CD4-positive, alpha-beta T cell treated with Interferon gamma for 1 hour (primary cell): ENCODE measurements at places on chromosomes 4 and X.

DNA sequence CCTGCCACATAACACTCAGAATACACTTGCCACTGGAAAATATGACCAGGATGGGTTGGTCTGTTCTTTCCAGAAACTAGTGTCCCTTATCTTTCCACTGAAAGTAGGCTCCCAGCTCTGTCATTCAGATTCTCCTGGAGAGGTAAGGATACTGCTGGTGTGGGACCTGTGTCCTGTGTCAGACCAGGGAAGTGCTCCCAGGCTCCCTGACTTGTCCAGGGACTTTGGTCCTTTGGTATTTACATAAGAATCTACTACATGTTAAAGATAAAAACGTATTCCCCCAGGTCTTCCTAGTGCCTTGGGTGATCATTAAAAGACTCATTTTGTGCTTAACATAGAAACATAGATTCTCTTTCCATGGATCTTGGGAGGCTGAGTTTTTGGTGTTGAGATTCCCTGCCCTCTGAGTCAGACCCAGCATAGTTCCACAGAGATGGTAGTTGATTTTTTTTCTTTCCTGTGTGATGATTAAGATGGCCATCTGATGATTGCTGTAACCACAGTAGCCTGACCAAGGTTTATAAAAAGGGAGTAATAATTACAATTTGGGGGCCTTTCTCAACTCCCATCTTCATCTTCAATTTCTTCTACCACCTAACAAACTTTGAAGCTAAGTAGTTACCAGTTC, 159.8 kb upstream of the JADE1 start:
- DNase-seq: no peak

- no peak for DNase-seq
Measured at GRCh38 chr4:921830-922331, 10.2 kb downstream of the GAK start.

GRCh38 chrX:40871385-40872082, 136.2 kb upstream of the MED14 start:
- no peak for DNase-seq

- DNase-seq: no peak
Measured at GRCh38 chr4:171644430-171645057, 168.7 kb upstream of the GALNTL6 start.

- DNase-seq: no peak
Measured at GRCh38 chr4:9969526-9970398, 51.5 kb downstream of the SLC2A9 start.

GRCh38 chr4:8135666-8136065, 22.9 kb downstream of the ABLIM2 start:
- DNase-seq: no peak

- DNase-seq: no peak
Measured at GRCh38 chr4:150302553-150302952, 224.3 kb downstream of the DCLK2 start.

DNA sequence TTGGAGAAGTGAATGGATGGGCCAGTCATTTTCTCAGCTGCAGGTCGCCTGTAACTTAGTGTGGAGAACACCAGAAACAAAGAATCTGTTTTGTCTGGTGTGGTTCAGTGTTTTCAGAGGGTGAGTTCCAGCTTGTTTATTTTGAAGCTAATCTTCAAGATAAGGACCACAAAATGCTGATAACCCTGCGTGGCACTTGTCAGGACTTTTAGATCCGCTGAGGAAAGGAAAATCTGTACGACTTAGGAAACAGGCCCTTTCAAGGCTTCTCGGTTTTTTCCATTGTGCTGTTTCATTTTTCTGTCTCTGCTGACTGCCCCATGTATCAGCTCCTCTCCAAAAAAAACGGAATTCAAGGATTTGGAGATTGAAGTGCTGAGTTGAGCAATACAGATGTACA, 8.7 kb upstream of the ANAPC4 start:
- DNase-seq: no peak

- no peak for DNase-seq
Measured at GRCh38 chr4:174105202-174105601, 178.3 kb downstream of the FBXO8 start.

- no peak for DNase-seq
Measured at GRCh38 chr4:78667764-78668163, 108.4 kb upstream of the BMP2K start.

DNA sequence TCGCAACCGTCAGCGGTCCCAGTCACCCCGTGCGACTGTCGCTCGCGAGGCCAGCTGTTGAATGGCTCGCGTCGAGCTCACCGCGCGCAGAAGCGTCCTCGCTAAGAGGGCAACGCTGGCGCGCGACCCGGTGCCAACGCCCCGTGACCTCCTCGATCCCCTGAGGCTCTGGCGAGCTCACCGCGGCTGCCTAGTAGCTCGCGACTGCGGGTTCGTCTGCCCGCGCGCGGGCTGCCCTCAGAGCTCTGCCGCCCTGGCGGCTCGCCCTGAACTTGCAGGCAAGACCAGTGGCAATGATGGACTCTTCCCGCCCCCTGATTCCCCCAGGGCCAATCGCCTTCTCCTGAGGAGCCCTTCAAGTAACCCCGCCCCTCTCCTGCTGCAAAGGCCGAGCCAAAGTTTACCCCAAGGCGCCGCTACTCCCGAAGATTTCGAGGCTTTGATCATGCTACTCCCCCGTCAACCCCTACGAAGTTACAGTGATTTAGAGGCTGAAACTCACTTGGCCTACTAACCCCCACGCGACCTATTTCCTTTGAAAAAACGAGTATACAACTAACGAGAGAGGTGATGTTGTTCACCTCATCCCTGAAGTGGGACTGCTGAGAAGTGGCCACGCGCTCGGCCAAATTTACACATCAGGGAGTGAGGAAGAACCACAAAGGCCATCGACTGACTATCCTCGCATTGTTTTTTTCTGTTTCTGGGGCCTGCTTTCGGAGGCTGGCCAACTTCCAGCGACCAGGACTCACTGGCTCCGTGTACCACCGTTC, 37.5 kb downstream of the PGRMC1 start:
- DNase-seq: peak; percentile 54

DNA sequence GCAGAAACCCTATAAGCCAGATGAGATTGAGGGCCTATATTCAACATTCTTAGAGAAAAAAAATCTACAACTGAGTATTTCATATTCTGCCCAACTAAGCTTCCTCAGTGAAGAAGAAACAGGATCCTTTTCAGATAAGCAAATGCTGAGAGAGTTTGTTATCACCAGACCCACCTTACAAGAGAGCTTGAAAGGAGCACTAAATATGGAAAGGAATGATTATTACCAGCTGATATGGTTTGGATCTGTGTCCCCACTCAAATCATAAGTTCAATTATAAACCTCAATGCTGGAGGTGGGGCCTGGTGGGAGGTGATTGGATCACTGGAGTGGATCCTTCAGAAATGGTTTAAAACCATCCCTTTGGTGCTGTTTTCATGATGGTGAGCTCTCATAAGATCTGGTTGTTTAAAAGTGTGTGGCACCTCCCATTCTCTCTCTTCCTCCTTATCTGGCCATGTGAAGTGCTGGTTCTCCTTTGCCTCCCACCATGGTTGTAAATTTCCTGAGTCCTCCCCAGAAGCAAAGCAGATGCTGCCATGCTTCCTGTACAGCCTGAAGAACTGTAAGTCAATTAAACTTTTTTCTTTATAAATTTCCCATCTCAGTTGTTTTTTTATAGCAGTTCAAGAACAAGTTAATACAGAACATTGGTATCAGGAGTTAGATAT, 144.2 kb downstream of the MSN start:
- DNase-seq: no peak

DNA sequence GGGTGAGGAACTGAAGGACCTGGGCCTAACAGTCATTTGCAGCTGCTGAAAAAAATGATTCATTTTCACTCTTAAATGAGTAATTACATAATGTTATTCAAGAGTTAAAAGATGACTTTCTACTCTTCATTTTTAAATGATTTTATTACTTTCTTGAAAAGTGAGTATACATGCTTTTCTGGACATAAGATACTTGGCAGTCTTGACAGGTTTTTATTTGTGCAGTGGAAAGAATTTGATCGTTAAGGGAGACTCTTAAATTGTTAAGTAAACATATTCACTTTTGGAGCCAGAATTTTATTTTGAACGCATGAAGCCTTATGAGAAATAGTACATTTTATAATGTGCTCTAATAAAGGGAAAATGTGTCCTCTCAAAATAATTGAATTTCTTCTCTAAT, 245.7 kb downstream of the TENM3 start:
- DNase-seq: no peak

GRCh38 chrX:115344885-115345614, 55.5 kb downstream of the LUZP4 start:
- no peak for DNase-seq

DNA sequence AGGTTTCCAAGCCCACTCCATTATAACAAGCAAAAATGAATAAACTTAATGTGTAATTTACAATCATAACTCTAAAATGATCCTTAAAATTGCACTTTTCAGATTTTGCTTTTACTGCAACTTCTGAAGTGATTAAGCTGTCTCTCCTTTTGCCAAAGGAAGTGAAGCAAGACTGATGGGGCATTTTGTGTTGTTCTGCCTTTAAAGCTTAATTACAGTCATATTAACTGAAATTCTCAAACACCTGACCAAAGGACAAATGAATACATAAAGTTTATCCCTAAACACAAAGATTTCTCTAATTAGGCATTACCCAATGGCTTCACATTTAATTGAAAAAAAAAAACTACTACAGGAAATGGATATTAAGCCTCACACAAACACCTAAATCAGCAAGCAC, 101.8 kb downstream of the ATP11C start:
- DNase-seq: no peak

DNA sequence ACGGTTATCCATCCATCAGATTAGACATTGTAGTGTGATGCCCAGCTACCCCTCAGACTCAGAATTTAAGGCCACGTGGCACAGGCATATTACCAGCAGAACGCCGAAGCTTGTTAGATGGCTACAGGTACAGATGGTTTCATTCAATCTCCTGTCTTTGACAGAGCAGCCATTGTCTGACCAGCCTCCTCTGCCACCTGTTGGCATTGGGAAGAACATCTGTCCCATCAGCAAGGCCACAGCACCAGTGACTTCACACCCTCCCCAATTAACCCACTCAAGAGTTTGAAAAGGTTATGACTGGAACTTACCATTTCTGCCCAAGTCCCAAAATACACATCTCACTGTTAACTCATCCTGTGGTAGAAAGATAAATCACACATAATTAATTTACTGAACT, 22.0 kb upstream of the PHKA2 start:
- DNase-seq: no peak

- no peak for DNase-seq
Measured at GRCh38 chr4:41796545-41797210, 48.2 kb upstream of the PHOX2B start.

DNA sequence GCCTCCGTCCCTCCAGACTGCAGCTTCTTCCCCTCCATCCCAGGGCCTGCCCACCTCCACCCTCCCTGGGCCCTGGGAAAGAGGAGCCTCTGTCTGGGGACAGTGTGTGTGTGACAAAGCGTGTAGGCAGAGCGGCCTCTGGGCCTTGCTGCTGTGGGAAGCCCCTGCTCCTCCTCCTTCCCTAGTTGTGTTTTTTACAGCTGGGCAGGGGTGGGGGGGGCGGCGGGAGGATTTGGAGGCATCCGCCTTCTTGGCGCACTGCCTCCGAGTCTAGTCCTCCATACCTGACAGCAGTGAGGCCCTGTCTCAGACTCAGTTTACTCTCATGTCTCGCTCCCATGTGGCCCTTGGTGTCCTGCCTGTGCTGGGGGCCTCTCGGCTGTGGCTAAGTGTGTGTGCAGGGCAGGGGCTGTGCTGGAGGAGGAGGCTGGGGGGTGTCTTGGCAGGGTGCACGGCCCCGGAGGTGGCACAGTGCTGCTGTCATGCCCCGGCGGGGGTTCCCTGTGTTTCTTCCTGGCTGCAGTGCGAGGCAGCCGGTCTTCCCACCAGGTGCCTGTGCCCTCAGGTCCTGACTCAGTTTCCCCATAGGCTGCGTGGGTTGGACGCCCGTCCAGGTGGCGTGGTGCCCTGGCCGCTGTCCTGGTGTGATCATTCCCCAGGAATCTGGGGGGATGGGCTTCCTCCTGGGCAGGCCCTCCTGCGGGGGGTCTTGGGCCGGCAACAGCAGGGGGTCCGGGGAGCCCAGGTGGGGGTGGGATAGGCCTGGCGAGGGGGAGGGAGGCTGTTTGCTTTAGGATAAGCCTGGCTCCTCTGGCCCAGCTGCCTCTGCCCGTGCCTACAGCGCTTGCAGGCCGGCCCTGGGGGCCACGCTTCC, 7.0 kb downstream of the FGFRL1 start:
- DNase-seq: no peak

GRCh38 chr4:184861047-184861446, 35.3 kb upstream of the ACSL1 start:
- no peak for DNase-seq

DNA sequence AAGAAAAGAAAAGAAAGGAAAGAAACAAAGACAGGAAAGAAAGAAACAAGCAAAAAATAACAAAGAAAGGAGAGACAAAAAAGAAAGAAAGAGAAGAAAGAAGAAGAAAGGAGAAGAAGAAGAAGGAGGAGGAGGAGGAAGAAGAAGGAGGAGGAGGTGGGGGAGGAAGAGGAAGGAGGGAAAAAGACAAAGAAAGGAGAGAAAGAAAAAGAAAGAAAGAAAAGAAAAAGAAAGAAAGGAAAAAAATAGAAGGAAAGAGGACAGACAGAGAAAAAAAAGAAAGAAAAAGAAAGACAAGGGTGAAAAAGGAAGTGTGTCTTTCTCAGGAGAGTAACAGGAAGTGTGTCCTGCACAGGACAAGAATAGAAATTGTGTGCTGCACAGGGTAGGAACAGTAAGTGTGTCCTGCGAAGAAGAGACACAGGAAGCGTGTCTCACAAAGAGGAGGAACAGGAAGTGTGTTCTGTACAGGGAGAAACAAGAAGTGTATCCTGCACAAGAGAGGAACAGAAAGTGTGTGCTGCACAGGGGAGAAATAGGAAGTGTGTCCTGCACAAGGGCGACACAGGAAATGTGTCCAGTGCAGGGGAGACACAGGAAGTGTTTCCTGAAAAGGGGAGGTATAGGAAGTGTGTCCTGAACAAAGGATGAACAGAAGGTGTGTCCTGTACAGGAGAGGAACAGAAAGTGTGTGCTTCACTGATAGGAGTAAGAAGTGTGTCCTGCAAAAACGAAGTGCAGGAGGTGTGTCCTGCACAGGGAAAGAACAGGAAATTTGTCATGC, 101.2 kb downstream of the ARSF start:
- no peak for DNase-seq

DNA sequence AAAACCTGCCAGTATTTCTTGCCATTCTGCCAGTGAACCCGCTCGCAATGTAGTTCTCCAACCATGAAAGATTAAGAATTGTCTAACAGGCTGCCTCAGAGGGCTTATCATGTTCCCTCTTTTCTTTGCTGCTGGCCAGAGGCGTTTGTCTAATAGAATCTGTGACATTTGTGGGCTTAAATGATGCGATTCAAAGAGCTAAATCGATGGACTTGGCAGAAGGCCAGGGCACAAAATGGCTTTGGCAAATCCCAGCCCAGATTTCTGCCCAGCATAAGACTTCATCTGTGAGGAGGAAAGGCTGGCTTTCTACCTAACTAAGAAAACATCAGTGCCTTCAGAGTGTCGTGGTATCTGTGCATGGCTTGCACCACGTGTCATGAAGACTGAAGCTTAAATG, 79.9 kb downstream of the TRPC5OS start:
- no peak for DNase-seq

- no peak for DNase-seq
Measured at GRCh38 chr4:94576210-94576609, 124.5 kb downstream of the PDLIM5 start.

GRCh38 chr4:121736735-121737351, 28.1 kb downstream of the SMIM43 start:
- DNase-seq: no peak
